Immature natural killer cell (primary cell): ENCODE measurements at places on chromosomes 2 and 18. TPM values are rescaled to one million over a fixed set of nuclear protein-coding genes. Genes with fewer than 3 reads are reported as not detected.

GRCh38 chr18:69897397-69898108 is 50.1 kb downstream of the CD226 start:
- peak; percentile 82 for DNase-seq

Gene KCNG2
- polyA plus RNA-seq, result not detected

- DNase-seq, result no peak
These were observed 151.9 kb upstream of the TANK start for GRCh38 chr2:161008311-161008710.

DNA sequence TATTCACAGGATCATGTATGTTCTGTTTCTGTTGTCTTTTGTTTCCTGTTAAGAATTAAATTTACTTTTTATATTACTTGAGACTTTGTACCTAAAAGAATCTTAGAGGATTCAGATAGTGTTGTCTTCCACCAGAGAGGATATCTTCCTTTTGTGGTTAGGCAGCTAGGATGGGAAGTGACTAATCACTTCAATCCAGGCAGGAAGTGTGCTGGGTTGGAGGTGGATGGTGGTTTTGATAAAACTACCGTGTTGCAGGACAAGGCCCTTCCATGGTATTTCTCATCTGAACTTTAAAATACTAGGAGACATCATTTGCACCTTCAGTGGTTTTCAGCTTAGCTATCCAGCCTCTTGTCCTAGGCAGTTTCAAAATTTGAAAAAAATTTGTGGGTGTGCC is 728.6 kb upstream of the CDH2 start:
- DNase-seq, result no peak

GRCh38 chr2:144217853-144218633 is 301.9 kb downstream of the ZEB2 start:
- DNase-seq, result no peak

GRCh38 chr2:47307066-47307465 is 95.9 kb upstream of the MSH2 start:
- DNase-seq, result no peak

GRCh38 chr18:46226461-46226860 is 122.3 kb downstream of the HAUS1 start:
- DNase-seq, result no peak

DNA sequence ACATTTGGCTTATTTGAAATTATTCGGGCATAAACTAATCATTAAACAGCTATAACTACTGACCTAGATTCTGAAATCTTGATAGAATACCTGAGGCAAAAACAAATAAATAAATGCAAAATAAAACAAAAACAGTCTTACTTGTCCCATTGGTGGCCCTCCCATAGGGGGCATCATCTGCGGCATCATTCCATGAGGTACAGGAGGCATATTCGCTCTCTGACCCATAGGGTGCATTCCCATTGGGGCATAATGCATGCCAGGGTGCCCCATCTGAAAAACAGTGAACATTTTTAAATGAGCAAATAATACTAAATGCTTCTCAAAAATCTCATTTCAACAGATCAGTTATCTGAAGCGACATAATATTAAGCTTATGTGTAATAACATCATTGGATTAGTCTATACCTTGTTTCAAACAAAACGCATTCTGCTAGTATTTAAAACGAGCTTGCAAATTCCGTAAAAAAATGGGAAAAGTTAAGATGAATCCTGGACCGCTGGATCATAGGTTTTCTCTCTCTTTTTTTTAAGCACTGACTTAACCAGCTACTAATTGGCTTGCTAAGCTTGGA is 1.3 kb downstream of the PRPF40A start:
- no peak for DNase-seq

GRCh38 chr2:237421542-237422116 is 7.7 kb upstream of the COL6A3 start:
- DNase-seq, result peak; percentile 68

Gene TMEM163
- polyA plus RNA-seq, result 2.8 TPM

Gene ARHGAP25
- 117 TPM for polyA plus RNA-seq

DNA sequence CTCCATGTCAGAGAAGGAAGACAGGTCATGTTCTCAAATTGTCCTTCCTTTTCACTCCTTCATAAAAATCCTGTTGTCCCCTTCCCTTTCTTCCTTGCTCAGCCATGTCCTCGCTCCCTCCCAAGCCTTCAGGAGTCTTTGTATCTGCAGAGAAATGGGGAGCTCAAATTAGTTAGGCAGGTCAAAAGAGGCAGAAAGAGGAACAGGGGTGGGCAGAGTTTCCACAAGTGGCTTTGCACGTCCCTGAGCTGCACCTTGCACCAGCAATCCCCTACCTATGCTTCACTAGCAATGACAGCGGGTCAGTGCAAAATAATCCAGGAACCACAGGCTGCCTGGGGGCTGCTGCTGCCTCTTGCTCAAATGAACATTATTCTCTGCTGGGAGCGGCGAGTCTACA is 152.1 kb upstream of the ITGA6 start:
- no peak for DNase-seq

Gene GBX2
- polyA plus RNA-seq, result not detected

DNA sequence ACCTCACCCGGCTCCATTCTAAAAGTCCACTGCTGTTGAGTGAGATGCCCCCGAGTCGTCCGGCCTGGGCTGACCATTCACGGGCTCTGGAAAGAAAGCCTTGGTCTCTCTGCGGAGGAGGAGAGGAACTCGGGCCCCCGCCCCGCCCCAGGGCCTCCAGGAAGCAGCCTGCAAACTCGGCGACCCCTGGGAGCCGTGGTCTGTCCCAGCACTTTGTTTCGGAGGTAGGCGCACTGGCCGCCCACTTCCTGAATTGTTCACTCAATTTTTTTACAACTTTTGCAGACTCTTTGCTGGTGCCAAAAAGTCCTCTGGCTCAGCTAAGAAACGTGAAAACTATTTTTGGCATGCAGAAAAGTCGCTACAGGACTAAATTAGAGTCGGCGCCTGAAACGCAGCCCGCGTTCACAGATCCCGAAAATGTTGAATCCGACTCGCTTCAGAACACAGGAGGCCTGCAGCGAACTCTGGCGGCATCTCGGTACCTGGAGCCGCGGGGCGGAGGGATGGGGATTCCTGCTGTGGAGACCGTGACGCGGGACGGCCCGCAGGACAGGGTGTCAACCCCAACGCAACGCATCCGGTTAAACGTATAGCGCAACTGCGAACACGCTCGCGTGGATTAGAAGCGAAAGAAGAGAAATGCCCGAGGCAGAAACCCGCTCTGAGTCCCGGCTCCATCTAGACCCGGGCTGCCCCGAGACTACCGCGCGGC is 1.5 kb downstream of the PXDN start:
- DNase-seq, result peak; percentile 41

Gene RND3
- polyA plus RNA-seq, result not detected

DNA sequence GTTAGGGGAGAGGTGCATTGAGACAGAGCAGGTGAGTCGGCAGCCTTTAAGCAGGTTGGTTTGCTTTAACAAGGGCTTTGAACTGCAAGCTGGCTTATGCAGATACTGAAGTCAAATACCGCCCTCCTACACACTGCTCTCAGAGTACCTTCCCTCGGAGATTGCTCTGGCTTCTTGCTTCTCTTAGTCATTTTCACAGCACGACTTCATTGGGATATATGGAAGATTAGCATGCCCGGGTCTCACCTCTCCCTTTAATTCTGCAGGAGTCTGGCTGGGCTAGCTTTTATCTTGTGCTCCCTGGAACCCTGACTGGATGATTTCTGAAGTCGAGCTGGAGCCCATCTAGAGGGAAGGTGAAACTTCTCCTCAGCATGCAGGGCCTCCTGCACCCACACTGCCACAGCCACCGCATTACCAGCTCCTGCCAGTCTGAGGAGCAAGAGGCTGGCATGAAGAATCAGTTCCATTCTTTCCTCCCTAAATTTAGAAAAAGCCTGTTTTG is 395.5 kb upstream of the HNRNPA3 start:
- DNase-seq, result no peak

Gene MARCHF4
- not detected for polyA plus RNA-seq

GRCh38 chr2:64516651-64517510 is 7.2 kb upstream of the AFTPH start:
- no peak for DNase-seq

GRCh38 chr2:38260469-38260868 is 116.6 kb downstream of the ATL2 start:
- DNase-seq, result no peak

Gene HSBP1L1
- 11.8 TPM for polyA plus RNA-seq

GRCh38 chr18:80247393-80247841 is at the start of gene PARD6G:
TSS of gene PARD6G (minus strand) at chr18:80247514. CDS start at chr18:80247348, 166 bp downstream.
- DNase-seq, result peak; percentile 35

DNA sequence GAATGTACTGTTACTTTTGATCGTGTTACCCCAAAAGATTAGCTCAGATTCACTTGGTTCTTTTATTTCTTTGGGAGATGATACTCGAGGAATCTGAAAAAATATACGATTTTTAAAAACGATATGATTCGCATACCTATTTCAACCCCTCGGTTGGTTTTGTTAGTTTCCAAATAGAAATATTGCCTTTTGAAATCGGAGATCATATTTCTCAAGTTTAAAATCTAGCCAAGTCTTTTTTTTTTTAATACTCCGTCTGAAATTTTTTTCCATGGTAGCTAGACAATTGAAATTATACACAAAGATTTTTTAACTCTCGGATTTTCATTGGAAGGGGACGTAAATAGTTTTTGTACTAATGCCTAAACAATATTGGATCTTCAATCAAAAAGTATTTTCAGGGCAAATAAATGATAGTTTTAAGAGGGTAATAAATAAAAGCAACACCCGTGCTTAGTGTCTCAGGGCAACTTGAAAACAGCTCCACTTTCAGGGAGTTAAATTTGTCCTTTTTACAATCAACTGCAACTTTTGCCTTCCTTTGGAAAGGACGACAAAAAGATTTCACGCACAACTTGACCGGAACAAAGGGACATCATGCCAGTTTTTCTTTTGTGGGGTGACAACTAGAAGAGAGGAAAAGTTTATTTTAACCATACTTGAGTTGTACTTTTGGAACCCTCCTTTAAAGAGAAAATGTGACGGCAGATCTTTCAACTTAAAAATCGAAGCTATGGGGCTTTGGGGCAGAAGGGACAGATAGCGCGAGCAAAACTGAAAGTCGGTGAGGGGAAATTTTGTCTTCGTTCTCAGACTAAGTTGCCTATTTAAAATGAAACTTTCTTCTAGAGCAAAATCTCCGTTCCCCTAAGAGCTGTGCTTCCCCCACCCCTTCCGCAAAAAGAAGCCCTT is 5.8 kb upstream of the ONECUT2 start:
- DNase-seq, result no peak

Gene UGT1A10
- not detected for polyA plus RNA-seq

- no peak for DNase-seq
These were observed 106.3 kb upstream of the CDCA7 start for GRCh38 chr2:173248381-173248780.
